ENCODE measurements at places on chromosomes 6 and 20. TPM values are rescaled to one million over a fixed set of nuclear protein-coding genes. Genes with fewer than 3 reads are reported as not detected.

DNA sequence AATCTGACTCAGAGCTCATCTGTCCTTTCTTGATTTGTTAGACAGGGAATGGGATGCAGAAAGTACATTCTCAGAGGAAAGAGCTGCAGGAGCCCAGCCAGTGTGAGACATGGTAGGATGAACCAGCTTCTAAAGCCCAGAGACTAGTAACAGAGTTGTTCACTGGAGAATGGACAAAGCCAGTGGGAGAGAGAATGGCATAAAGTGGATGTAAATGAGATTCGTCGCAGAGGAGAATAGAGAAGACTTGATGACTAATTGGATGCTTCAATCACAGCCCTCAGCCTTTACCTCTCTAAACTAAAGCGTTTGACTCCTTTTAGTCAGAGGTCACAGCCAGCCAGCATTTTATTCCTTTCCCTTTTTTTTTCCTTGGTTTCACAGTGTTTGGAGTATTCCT is 25.5 kb upstream of the L3MBTL3 start:
- no peaks in the 10 kb centered on the region for H3K36me3 ChIP-seq
- peaks cover 6% of the 10 kb centered on the region for H3K27me3 ChIP-seq
- no peak for DNase-seq
- H3K27ac ChIP-seq: no peak overlapping the region

DNA sequence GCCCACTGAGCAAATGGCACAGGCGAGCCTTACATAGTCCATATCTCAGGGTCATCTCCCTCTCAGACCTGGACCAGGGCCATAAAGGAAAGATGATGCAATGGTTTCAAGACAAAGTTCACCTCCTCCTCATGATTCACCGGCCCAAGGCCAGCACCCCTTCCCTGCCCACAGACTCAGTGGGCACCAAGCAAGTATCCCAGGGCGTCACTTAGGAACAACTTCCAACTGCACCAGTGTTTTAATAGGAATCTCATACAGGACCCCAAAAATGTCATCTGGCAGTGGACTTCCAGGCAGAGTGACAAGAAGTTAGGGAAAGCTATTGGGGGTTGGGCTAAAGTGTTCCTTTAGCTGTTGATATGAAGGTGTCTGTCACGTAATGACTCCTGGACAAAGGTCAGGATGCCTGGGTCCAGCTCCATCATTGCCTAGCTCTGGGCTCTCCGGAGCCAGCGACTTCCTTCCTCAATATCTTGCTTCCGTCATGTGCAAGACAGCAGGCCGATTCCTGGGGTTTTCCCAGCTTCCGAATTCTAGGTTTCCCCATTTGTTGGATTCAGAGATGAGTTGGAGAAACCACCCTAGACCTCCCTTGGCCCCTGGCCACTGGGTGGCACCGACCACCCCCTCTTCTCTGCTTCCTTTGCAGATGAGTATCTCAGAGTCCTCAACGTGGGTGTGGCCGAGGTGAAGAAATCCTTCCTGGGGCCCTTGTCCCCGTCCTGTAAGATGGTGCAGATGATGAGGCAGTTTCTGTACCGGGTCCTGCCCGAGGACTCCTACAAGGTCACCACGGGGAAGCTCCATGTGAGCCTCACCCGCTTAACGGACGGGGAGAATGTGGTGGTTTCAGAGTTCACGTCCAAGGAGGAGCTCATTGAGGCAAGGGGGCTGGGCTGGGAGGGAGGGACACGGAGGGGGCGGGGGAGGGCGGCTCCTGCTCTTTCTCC is 21.1 kb downstream of the PNPLA1 start:
- H3K4me3 ChIP-seq: no peak overlapping the region
- H3K4me1 ChIP-seq: peaks cover 6% of the 10 kb centered on the region
- peaks cover 11% of the 10 kb centered on the region for H3K27me3 ChIP-seq
- no peak for DNase-seq
- no peaks in the 10 kb centered on the region for H3K36me3 ChIP-seq

GRCh38 chr6:72810571-72811280 is 188.9 kb downstream of the KCNQ5 start:
- peaks cover 8% of the 10 kb centered on the region for H3K36me3 ChIP-seq
- no peaks in the 10 kb centered on the region for H3K4me1 ChIP-seq
- no peak overlapping the region for H3K27ac ChIP-seq
- no peaks in the 10 kb centered on the region for H3K27me3 ChIP-seq
- no peak for DNase-seq

DNA sequence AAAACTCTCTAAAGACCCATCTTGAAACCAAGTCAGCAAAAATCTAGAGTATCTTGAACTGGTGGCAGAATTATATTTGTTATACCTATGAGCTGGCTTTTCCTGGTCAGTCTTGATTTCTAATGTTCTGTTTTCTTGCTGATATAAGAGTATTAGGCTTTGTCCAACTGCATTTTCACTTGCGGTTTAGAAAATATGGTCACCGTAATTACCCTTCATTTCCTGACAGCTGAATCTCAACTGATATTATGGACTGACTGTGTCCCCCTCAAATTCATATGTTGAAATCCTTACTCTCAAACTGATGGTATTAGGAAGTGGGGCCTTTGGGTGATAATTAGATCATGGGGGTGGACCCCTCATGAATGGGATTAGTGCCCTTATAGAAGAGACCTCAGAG is 72.1 kb downstream of the TXLNB start:
- H3K4me1 ChIP-seq: peaks cover 13% of the 10 kb centered on the region
- no peaks in the 10 kb centered on the region for H3K27me3 ChIP-seq
- H3K27ac ChIP-seq: peak overlapping the region; percentile 87
- H3K4me3 ChIP-seq: no peak overlapping the region

- H3K4me3 ChIP-seq: no peak overlapping the region
- no peak for DNase-seq
- H3K27me3 ChIP-seq: peaks cover 66% of the 10 kb centered on the region
- H3K27ac ChIP-seq: no peak overlapping the region
Measured at GRCh38 chr6:70954750-70955149, 2.1 kb downstream of the B3GAT2 start.

C20orf204 gene
- 9.7 TPM for total RNA-seq

AVP gene
- total RNA-seq: not detected
